Hippocampal formation (tissue), 2 donors: ENCODE measurements at places on chromosomes 13 and 19.

- DNase-seq = no peak
These were observed 222.0 kb downstream of the ZNF536 start for GRCh38 chr19:30593975-30594745.

GRCh38 chr13:50370303-50370950 is 355.2 kb downstream of the KCNRG start:
- DNase-seq = no peak

- no peak for DNase-seq
These were observed 4.2 kb downstream of the ADPRHL1 start for GRCh38 chr13:113448885-113449692.

DNA sequence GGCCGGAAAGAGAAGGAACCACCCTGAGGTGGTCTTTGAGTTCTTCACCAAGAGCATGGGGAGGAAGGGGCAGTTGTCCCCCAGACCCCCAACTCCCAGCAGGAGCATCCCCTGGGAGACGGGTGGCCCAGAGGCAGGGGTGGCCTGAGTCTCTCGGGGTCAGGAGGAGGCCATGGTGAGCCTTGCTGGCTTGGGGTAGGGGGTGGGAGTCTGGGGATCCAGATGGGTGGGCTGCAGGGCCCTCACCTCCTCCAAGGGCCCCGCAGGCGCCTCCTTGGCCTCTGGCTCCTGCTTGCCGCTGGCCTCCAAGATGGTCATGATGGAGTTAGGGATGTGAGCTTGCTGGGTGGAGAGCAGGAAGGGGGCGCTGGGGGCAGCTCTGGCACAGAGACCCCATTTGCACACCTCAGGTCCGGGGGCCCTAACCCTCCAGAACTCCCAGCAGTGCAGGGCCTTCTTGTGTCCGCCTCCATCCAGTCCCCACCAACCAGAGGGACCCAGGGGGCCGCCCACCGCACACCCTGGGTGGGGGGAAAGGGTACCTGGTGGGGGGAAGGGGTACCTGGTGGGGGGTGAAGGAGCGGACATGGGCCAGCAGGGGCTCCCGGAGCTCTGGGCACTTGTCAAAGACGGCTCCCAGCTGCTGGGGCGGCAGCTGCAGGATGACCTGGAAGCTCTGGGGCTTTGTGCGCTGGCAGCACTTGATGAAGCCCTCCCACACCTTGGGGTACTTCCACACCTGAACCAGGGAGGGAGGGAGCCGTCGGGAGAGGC is 1.3 kb upstream of the RSPH6A start:
- DNase-seq = no peak
